ENCODE measurements at places on chromosomes 5 and 9.
A peak's percentile ranks its signal among the peaks of the same experiment; 100 is the strongest.

DNA sequence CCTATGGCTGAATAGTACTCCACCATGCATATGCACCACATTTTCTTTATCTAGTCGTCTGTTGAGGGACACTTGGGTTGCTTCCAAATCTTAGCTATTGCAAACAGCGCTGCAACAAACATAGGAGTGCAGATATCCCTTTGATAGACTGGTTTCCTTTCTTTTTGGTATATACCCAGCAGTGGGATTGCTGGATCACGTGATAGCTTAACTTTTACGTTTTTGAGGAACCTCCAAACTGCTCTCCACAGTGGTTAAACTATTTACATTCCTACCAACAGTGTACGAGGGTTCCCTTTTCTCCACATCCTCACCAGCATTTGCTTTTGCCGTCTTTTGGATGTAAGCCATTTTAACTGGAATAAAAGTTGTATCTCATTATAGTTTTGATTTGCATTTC lies 142.6 kb downstream of the TARS1 start:
- no peak for DNase-seq

GRCh38 chr9:106486685-106487084 lies 376.3 kb upstream of the ZNF462 start:
- DNase-seq: no peak

- no peak for DNase-seq
These were observed 128.3 kb downstream of the SLC28A3 start for GRCh38 chr9:84212246-84212645.

GRCh38 chr5:53219610-53220009 lies 110.1 kb upstream of the MOCS2 start:
- DNase-seq: no peak

- DNase-seq: no peak
These were observed 105.0 kb downstream of the PLPP1 start for GRCh38 chr5:55429613-55430253.

DNA sequence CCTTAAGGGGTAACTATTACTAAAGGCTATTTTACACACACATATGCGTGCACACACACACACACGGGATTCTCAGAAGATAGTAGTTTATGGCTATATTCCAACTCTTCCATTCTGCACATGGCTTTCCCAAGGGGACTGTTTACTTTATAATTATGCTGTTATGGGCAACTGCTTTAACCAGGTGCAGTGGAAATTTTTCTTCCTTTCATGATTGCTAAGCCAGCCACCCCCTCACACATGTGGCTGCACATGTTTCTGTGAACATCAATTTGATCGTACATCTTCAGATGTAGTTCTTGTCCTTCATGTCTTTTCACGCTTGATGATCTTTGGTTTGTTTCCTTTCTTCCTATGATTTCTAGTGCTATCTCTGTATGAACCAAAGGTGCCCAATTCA lies 37.0 kb downstream of the MRPS30 start:
- no peak for DNase-seq

- DNase-seq: no peak
These were observed 2330.6 kb downstream of the MAT2B start for GRCh38 chr5:165836046-165836445.

DNA sequence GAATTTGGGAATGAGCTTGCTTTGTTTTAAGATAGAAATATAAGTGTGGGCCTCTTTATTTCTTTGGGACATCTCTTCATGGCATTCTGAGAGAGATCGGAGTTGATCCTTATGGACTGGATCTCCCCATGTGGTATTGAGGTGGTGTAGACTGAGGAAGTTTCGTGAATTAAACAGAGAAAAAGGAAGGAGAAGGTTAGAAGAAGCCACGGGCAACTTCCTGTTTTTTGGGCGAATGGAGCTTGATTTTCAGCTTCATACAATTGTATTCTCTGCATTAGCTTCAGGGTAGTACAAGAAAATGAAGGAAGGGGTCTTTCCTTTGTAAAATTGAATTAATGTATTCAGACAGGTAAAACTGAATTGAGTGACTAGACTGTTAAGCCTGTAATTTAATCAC lies 70.5 kb upstream of the HMHB1 start:
- no peak for DNase-seq

DNA sequence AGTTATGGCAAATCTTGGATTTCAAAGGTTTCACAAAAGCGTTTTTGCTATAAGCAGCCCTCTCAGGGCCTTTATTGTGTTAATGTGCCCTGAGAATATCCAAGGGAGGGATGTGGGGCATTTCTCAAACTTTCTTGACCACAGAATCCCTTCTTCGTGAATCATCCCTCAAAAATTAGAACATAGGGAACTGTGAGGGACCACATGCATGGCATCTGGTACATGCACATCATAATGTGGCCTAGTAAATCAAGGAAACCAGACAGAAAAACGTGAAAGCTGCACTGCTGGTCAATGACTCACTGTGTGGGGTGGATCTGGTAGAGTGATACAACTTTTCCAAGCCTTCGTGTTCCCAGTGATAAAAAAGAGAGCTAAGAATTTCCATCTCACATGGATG lies 22.4 kb downstream of the DDX31 start:
- no peak for DNase-seq

DNA sequence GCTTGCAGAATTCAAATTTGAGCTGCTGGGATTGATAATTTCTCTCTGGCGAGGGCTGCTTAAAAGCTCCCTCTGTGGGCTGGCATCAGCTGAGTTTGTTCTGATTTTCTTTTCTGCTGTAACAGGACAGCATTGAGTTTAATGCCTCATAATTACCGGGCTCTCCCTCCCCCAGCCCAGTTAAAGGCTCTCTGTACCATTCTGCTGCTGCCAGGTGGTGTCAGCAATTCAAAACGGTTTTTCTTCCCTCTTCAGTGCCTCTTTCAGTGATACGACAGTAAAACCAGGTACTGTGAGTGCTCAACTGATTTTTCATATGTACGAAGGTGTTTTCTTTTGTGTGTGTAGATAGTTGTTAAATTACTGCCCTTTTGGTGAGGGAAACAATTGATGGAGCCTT lies 509.3 kb upstream of the CTNND2 start:
- DNase-seq: no peak

DNA sequence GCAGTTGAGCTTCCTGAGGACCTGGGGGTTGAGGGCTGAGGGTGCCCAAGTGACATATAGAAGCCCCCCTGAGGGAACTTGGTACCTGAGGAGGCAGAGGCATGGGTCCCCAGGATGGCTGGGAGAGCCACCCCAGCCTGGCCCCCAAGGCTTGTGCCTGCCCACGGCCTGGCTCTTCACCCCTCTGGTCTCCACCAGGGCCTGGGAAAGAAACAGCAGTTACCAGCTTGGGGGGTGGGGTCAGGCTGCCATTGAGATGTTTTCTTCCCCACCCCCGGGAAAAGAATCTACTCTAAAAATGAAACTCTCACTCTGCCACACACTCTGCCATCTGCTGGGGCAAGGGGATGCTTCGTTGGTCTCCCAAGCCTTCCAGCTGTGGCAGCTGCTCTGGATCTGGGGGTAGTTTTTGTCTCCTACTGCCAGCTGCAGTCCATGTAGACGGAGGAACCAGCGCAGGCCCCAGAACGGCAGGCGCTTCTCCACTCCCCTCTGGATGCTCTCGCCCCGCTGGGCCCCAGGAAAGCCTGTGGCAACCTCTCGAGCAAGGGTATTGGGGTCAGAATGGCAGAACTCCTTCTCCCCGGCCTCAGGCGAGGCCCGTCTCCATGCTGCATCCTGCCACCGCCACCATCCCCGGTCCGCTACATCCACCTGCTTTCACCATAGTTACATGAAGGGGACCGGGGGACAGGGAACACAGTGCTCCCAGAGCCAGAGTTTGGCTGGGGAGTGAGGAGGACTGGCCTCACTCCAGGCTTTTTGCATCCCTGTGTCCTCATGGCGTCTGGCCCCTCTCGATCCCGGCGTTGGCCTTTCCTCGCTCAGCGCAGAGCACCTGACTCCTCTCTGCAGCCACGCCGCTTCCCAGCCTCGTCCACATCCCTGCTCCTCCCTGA lies 123.5 kb downstream of the DAB2IP start:
- no peak for DNase-seq

- no peak for DNase-seq
These were observed 127.0 kb downstream of the SAXO1 start for GRCh38 chr9:18905883-18906629.

DNA sequence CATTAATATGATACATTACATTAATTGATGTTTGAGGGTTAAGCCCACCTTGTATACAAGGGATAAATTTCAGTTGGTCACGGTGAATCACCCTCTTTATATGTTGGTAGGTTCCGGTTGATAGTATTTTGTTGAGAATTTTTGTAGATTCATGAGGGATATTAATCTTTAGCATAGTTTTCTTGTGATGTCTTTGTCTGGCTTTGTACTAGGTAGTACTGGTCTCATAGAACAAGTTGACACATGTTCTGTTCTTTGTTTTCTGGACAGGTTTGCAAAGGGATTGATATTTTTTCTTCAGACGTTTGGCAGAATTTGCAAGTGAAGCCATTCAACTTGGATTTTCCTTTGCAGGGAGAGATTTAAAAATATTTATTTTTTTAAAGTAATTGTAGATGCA lies 49.1 kb upstream of the CLK4 start:
- no peak for DNase-seq

DNA sequence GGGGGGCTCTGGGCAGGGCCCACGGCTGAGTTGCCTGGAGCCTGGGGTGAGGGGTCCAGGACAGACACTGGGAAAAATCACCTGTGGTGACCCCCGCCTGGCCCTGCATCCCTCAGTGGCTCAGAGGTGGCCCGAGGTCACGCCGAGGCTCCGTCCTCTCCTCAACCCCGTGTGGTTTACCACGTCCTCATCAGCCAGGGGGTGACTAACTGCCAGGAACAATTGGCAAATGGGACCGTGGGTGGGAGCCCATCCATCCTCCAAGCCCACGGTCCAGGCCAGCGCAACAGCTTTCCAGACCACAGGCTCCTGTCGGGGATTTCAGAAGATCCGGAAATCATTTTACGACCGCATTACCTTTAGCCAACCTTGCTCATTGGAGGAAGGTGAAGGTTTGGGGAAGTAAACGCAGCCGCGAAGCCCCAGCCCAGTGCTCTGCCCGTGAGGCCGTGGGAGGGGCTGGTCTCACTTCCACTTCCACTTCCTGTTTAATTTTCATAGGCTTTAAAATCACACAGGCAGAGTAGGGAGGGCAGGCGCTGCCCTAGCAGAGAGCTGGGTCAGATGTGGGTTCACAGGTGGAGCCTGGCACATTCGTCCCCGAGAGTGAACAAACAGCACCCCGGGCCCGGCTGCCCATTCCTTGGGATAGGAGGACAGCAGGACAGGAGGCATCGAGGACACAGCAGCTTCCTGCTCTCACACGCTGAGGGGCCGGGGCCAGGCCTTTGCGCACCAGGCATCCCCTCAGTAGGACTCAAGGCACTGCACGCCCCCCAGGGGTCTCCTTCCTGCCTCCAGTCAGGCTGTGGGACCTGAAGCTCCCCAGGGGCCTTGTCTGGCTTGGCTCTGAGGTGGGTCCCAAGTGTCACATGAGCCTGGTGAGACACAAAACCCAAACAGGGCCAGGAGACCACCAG lies 19.8 kb upstream of the SLC9A3 start:
- peak; percentile 32 for DNase-seq

- no peak for DNase-seq
These were observed 139.4 kb upstream of the PPP1R26 start for GRCh38 chr9:135340143-135340655.

- DNase-seq: no peak
These were observed 21.0 kb downstream of the TIMD4 start for GRCh38 chr5:156942064-156942463.

DNA sequence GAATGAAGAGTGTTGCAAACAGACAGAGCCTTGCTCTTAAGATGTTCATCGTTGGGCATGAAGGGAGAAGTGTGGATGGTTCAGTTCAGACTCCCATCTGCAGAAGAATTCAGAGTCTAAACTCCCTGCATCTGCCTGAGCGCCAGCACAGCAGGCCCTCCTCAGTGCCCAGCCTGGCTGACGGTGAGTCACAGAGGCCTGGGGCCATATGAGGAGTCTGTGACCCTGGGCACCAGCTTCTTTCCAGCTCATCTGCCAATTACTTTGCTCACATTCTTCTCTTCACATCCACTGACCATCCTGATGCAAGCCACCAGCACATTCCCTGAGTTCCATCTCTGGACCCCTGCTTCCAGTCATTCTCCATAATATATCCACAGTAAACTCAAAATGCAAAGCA lies 401.1 kb upstream of the TRPC7 start:
- no peak for DNase-seq

All from stimulated activated CD4-positive, alpha-beta T cell treated with anti-CD3 and anti-CD28 coated beads, Interleukin-15, amount 100 ng/mL, for 1 hour (primary cell).